NCI-H1694 (cell line): ENCODE measurements at places on chromosomes 3 and 15.

GRCh38 chr3:13963137-13963886 lies 83.4 kb upstream of the WNT7A start:
- no peak for DNase-seq

GRCh38 chr3:11188231-11188630 lies 33.9 kb downstream of the HRH1 start:
- no peak for DNase-seq

- no peak for DNase-seq
Measured at GRCh38 chr3:183492849-183493179, 62.7 kb downstream of the KLHL6 start.

GRCh38 chr3:76352511-76353284 lies 567.3 kb upstream of the ZNF717 start:
- DNase-seq: no peak

DNA sequence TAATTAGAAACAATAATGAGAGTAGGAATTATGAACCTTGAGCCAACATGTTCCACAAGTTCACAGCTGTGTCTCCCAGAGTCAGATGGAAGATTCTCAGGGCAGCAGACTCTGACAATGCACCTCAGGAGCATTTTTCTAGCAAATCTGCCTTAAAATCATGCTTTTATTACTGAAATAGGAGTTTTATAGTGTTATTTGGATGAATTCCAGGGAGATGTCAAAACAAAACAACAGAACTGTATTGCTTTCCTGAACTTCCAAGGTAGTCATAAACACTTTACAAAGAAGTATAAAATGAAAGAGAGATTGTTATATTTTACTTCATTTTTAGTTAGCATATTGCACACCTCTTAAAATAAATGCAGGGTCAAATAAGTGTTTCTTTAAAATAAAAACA lies 77.0 kb downstream of the P3H2 start:
- DNase-seq: no peak

DNA sequence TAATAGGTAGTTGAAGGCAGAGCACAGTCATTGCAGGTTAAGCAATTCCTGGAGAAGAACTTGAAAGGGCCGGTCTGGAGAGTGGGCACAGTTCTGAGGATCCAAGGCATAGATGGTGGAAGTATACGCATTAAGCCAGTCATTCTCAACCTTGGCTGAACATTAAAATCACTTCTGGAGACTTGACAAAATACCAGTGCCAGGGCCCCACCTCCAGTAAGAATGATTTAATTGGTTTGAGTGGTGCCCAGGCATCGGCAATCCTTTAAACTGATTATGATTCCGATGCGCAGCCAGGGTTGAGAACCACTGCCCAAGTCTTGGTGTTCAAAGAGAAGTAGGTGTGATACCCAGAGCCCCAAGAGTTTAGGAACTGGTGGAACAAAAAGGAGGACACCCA lies 6.9 kb upstream of the HOMER2 start:
- no peak for DNase-seq

DNA sequence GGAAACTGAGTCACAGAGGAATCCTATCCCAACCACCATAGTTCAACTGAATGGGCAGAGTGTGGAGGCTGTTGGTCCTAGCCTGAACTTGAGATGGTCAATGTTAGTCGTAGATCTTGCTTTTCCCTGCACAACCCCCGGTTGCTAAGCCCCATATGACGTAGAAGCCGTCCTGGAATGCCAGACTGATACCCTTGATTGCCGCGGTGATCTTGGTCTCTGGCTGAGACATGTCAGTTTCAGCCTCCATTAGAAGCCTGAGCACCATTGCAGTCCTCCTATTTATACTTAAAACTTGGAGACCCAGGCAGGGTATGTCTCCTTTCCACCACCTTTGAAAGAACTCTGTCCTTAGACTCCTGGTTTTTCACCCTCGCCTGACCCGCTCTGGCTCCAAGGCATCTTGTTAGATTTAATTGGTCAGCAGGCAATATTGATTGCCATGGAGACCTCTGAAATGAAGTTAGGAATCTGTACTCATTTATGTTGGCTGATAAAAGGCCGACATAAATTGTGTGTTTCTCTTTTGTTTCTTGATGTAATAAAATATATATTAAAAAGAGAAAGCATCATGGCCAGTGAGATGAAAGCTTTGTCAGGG lies 53.4 kb downstream of the RPLP1 start:
- no peak for DNase-seq

DNA sequence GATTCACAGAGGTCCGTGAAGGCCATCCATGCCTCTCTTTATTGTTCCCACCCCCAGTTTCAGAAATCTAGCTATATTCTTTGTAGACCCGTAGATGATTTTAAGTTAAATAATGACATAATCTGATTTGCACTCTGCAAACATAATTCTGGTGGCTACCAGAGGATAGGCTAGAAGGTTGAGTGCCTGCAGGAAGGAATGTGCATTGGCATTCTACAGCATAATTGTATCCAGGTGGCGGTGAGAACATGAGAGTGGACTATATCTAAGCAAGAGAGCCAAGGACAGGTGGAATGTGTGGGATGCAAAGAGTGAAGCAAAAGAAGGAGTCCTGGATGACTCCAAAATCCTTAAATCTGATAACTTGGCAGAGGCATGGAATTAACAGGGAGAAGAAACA lies 298.5 kb upstream of the MME start:
- DNase-seq: no peak
